ENCODE measurements at places on chromosomes 3 and 15. TPM values are rescaled to one million over a fixed set of nuclear protein-coding genes. Genes with fewer than 3 reads are reported as not detected.

FBN1 gene
- 4.9 TPM for total RNA-seq

SEMA3G gene
- total RNA-seq: 2.4 TPM

BSN gene
- 2.4 TPM for total RNA-seq

IL17RE gene
- total RNA-seq: 2.1 TPM

PLSCR5 gene
- not detected for total RNA-seq

JMJD7 gene
- 14.3 TPM for total RNA-seq

DCLK3 gene
- 1.4 TPM for total RNA-seq

DNA sequence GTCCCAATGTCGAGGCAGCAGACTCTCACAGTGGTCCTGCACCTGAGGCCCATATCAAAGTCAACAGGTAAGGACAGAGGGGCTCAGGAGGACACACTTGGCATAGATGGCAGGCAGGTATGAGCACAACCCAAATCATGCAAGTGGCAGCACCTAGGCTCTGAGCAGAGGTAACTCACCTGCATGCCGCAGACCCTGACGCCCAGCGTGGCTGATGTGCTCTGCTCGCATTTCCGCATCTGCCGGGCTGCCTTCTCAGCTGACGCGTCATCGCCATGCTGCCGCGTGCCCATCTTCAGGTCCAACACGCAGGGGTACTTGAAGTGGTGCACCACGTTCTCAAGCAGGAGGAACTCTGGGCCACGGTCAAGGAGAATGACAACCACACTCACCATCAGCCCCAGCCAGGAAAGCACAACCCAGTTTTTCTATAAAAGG, 4.2 kb upstream of the GMPPB start:
- no peaks in the 10 kb centered on the region for H3K4me1 ChIP-seq
- H3K27me3 ChIP-seq: no peaks in the 10 kb centered on the region
- DNase-seq: no peak
- H3K36me3 ChIP-seq: peaks cover 8% of the 10 kb centered on the region

- peaks cover 18% of the 10 kb centered on the region for H3K4me1 ChIP-seq
- no peaks in the 10 kb centered on the region for H3K27me3 ChIP-seq
- H3K27ac ChIP-seq: peak overlapping the region; percentile 10
- DNase-seq: no peak
- H3K36me3 ChIP-seq: peaks cover 28% of the 10 kb centered on the region
- H3K4me3 ChIP-seq: no peak overlapping the region
These were observed 53.1 kb downstream of the TGFBR2 start for GRCh38 chr3:30659270-30660130.

- no peak overlapping the region for H3K4me3 ChIP-seq
- H3K27me3 ChIP-seq: no peaks in the 10 kb centered on the region
- no peak overlapping the region for H3K27ac ChIP-seq
These were observed 178.1 kb upstream of the KBTBD8 start for GRCh38 chr3:66819993-66820501.

- H3K4me1 ChIP-seq: no peaks in the 10 kb centered on the region
- H3K27me3 ChIP-seq: no peaks in the 10 kb centered on the region
- no peak for DNase-seq
- no peak overlapping the region for H3K27ac ChIP-seq
- H3K36me3 ChIP-seq: no peaks in the 10 kb centered on the region
These were observed 9.3 kb downstream of the HOMER2 start for GRCh38 chr15:82943176-82943575.

DNA sequence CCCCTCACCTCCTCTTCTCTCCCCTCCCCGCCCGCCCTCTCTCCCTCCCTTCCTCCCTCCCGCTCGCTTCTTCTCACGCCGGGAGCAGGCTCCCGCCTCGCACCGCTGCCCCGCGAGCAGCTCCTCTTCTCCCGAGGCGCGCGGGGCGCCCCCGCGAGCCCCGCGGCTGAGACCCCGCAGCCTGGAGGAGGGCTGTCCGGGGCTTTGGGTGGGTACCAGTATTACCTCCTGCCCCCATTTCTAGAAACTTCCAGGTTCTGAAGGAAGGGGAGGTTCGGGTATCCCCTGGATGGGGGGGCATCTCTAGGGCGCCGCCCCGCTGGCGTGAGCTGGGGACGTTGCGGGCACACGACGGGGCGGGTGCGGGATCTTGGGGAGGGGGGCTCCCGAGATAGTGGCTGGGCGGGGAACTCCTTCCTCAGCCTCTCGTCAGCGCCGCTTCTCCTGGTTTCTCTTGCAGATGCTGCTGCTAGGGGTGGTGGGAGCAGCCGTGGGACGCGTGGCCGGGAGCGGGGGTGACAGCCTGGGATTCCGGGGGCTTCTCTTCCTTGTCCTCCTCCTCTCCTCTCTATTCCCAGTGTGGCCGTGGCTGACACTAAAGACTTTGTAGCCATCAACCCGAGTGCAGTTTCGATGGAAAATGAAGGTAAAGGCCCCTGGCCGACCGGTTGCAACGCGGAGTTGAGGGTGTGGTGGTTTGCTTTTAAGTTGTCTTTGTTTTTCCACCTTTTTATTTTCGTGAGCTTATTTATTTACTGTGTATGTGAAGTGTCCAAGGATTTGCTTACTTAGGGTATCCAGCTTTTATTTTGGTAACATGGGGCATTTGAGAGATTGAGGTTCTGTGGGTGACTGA, 474 bp downstream of the ATP2C1 start:
- H3K27ac ChIP-seq: no peak overlapping the region
- peaks cover 3% of the 10 kb centered on the region for H3K4me1 ChIP-seq
- H3K4me3 ChIP-seq: peak overlapping the region; percentile 93

DNA sequence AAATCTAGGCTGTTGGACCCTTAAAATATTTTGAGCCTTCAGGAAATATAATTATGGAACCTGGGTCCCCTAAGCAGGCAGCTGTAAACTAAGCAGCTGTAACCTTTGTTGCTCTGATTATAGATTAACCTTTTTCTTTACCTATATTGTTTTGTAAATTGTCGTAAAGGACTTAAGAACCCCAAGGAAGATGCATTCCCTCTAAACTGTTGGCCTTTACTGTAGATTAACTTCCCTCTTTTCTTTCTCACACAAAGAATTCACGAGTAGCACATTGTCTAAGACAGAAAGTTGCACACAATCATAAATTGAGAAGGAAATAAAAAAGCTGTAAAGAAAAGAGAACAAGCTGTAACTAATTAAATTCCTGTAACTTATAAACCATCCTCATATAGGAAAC, 877.3 kb downstream of the ROBO2 start:
- peaks cover 29% of the 10 kb centered on the region for H3K36me3 ChIP-seq
- no peaks in the 10 kb centered on the region for H3K4me1 ChIP-seq
- H3K27ac ChIP-seq: no peak overlapping the region
- H3K27me3 ChIP-seq: no peaks in the 10 kb centered on the region
- H3K4me3 ChIP-seq: no peak overlapping the region
- no peak for DNase-seq

GRCh38 chr3:56725175-56725574, 42.1 kb upstream of the TASOR start:
- H3K27me3 ChIP-seq: no peaks in the 10 kb centered on the region
- H3K4me3 ChIP-seq: no peak overlapping the region
- H3K27ac ChIP-seq: no peak overlapping the region
- H3K4me1 ChIP-seq: no peaks in the 10 kb centered on the region

DNA sequence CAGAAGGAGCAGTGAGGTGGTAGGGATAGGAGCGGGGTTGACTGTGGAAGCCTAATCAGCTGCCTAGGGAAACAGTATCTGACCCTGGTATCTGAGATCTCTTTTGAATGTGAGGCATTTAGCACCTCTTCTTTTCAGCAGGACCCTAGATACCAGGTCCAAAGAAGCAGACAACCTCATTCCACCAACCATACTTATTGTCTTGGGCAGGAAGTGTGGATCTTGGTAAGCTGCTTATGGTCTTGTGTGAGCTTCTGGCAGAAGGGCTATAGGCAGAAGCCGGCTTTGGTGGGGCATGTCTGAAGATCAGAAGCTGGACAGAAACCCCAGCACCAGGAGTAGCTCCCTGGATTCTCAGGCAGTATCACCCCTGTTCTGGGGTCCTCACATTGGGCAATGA, 65.6 kb downstream of the TIPARP start:
- H3K36me3 ChIP-seq: no peaks in the 10 kb centered on the region
- H3K4me3 ChIP-seq: no peak overlapping the region
- H3K27ac ChIP-seq: no peak overlapping the region
- no peaks in the 10 kb centered on the region for H3K27me3 ChIP-seq
- no peak for DNase-seq

DNA sequence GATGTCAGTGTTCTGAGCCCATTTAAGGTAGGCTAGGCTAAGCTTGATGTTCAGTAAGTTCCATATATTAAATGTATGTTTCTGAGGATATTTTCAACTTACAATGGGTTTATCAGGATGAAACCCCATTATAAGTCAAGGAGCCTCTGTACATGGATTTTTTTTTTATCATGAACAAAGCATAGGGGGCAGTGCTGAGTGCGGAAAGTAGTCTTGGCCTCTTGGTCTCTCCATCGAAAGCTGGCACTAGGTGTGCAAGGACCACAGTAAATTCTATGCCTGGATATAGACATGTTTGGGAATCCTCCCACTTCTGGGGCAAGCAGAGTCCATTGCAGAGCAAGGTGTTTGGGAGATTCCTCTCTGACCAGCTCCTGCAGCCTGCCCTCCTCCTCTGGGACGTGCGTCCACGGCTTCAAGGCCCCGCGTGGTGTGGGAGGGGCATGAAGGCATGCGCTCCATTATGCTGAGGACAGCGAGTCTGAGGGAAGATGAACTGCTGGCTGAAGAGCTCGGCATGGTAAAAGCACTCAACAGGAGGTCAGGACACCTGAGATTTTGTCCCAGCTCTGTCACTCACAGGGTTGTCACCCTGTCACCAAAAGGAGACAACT, 122.9 kb upstream of the LIPC start:
- H3K4me1 ChIP-seq: 0 out of 2 replicates have a peak, but pooled peaks cover 4% of the 10 kb centered on the region
- DNase-seq: no peak
- H3K27ac ChIP-seq: no peak overlapping the region

- no peaks in the 10 kb centered on the region for H3K36me3 ChIP-seq
- H3K4me3 ChIP-seq: peak overlapping the region; percentile 4
These were observed 77.6 kb upstream of the CHD2 start for GRCh38 chr15:92822216-92823144.

DNA sequence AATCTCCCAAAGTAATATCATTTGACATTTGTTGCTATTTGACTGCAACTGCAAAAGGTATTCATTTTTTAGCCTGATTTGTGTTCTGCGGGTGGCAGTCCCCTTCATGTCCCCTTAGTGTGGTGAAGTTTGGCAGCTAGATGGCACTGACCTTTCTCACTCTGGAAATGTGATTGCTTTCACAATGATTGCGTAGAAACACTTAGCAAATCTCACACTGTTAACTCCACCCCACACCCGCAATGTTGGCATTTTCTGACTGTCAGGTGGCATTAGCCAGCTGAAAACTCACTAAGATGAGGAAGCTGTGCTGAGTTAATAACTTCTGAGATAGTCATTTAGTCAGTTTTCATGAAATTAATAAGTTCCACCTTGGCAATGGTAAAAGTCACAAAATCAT, 76.9 kb downstream of the TRIM69 start:
- no peak overlapping the region for H3K27ac ChIP-seq
- H3K27me3 ChIP-seq: no peaks in the 10 kb centered on the region
- H3K4me3 ChIP-seq: no peak overlapping the region
- no peak for DNase-seq

- no peak for DNase-seq
- no peaks in the 10 kb centered on the region for H3K27me3 ChIP-seq
- no peak overlapping the region for H3K27ac ChIP-seq
- no peaks in the 10 kb centered on the region for H3K4me1 ChIP-seq
These were observed 312.5 kb downstream of the OXSM start for GRCh38 chr3:26102376-26102775.

DNA sequence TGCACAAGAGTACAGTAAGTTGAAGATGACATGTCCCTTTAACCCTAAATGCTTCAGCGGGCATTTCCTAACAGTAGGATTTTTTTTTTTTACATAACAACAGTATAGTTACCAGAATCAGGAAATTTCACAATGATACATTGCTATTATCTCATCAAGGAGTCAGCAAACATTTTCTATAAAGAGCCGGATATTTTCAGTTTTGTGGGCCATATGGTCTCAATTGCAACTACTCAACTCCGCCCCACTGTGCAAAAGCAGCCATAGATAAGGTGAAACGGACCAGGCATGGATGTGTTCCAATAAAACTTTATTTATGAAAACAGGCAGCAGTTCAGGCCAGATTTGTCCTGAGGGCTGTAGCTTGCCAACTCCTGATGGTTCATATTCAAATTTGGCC, 130.6 kb downstream of the SMAD6 start:
- H3K4me1 ChIP-seq: peaks cover 1% of the 10 kb centered on the region
- no peaks in the 10 kb centered on the region for H3K27me3 ChIP-seq
- H3K4me3 ChIP-seq: no peak overlapping the region
- H3K27ac ChIP-seq: no peak overlapping the region
- no peaks in the 10 kb centered on the region for H3K36me3 ChIP-seq
- DNase-seq: no peak

DNA sequence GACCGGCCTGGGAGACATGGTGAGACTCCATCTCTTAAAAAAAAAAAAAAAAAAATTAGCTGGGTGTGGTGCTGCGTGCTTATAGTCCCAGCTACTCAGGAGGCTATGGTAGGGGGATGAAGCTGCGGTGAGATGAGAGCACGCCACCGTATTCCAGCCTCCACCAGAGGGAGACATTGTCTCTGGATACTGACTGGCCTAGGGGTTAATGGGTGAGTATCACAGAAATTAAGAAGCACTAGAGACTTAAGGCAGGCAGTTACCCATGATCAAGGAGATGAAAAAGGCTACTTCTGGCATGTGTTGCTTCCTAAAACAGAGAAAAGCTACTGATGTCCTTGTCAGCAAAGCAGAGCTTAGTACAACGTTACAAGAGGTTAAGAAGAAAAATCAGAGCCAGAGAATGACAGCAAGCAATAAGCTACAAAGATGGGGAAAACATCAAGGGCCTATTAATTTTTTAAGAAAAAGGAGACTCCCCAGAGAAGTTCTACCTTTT, 8.6 kb downstream of the TFRC start:
- no peaks in the 10 kb centered on the region for H3K27me3 ChIP-seq
- H3K4me1 ChIP-seq: no peaks in the 10 kb centered on the region
- peak; percentile 68 for DNase-seq
- H3K27ac ChIP-seq: no peak overlapping the region
- peaks cover 38% of the 10 kb centered on the region for H3K36me3 ChIP-seq
- no peak overlapping the region for H3K4me3 ChIP-seq

GRCh38 chr15:62756326-62756994, 286.1 kb upstream of the TPM1 start:
- H3K4me1 ChIP-seq: peaks cover 24% of the 10 kb centered on the region
- no peaks in the 10 kb centered on the region for H3K36me3 ChIP-seq
- no peak overlapping the region for H3K4me3 ChIP-seq
- no peak overlapping the region for H3K27ac ChIP-seq

- no peak overlapping the region for H3K27ac ChIP-seq
- no peaks in the 10 kb centered on the region for H3K27me3 ChIP-seq
- H3K4me1 ChIP-seq: no peaks in the 10 kb centered on the region
- no peak overlapping the region for H3K4me3 ChIP-seq
- H3K36me3 ChIP-seq: no peaks in the 10 kb centered on the region
- DNase-seq: no peak
These were observed 27.0 kb downstream of the SUCNR1 start for GRCh38 chr3:151900460-151900859.

DNA sequence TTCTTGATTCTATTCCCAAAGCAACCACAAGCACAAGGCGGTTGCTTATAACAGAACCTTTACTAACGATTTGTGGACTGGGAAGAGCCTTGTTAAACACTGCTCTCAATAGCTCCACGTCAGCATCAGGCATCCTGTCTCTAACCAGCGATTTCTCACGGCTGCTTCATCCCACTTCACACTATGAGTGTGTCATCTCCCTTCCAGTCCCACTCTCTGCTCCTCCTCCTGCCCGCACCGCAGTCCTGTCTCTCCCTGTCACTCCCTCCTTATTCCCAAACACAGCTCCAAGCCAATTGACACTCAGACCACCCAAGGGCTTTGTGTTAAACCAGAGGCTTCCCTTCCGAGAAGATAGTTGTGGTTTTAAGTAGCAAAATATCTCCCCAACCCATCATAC, 94.8 kb downstream of the ABHD5 start:
- DNase-seq: no peak
- H3K4me1 ChIP-seq: no peaks in the 10 kb centered on the region
- no peak overlapping the region for H3K4me3 ChIP-seq
- no peaks in the 10 kb centered on the region for H3K27me3 ChIP-seq
- H3K27ac ChIP-seq: no peak overlapping the region
- H3K36me3 ChIP-seq: no peaks in the 10 kb centered on the region

Data from H9 (cell line).